T-cell (primary cell): ENCODE measurements at places on chromosomes 16 and 17.

DNA sequence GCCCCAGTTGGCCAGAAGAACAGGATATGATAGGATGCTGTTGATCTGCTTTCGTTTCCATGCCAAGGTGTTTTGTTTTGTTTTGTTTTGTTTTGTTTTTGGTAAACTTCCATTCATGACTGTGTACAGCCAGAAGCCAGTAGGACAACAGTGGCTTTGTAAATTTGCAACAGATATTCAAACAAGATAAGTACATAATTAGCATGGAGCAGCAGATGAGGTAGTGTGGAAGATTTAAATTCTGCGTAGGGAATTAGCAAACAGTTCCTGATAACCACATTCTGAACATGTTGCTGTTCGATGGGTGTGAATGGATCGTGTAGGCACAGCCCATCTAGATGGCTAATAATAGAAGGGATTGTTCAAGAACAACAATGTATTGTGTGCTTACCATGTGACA is 1080.1 kb upstream of the RBFOX1 start:
- DNase-seq = no peak

DNA sequence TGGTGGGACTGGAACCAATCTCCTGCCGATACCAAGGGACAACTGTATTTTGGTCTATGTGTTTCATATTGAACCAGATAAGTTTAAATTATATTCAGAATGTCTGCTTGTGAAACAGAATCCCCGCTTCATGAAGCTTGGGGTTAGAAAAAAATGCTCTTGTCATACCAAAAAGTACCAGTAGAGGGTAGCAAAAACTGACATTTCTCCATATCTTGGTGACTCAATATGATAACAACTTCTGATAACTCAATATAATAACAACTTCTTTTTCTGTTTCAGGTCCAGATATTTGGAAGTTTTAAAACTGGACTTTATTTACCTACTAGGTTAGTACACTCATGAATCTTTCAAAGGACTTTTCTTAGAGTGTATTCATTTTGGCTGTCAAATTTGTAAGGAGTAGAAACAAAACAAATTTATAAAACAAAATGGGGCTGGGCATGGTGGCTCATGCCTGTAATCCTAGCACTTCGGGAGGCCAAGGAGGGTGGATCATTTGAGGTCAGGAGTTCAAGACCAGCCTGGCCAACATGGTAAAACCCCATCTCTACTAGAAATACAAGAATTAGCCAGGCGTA is 52.3 kb upstream of the ADCY7 start:
- DNase-seq = no peak

- no peak for DNase-seq
These were observed 797 bp downstream of the HES7 start for GRCh38 chr17:8122924-8123694.

GRCh38 chr17:38556239-38556638 is 49.5 kb downstream of the SRCIN1 start:
- DNase-seq = no peak

DNA sequence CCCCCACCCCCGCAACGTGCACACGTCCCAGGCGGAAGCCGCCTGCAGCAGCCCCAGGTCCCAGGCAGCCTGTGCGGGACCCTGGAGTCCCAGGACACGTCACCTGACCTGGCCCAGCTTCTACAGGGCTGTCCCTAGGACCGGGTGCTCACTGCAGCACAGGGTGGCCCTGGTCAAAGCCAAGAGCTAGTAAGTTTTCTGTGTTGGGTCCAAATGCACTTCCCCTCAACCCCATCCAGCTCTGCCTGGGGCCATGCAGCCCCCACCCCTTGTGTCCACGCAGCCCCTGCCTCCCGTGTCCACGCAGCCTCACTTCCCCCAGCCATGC is 22.1 kb upstream of the PVALEF start:
- DNase-seq = no peak

DNA sequence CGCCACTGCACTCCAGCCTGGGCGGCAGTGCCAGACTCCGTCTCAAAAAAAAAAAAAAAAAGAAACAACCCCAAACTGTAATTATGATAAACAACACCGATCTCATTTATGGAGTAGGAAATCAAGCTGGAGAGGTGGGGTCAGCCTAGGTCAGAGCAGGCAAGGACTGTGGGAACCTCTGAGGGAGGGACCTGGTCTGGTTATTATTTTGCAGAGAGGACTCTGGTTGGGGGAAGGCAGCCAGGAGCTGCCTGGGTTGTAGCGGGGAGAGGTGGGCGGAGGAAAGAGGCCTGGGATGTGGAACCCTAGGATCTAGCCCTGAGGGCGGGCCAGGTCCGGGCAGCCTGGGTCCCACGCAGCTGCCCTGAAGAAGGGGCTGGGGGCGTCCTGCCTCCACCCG is 10.9 kb upstream of the HS3ST6 start:
- DNase-seq = no peak

GRCh38 chr17:82752371-82753200 is 721 bp downstream of the TBCD start:
- no peak for DNase-seq

GRCh38 chr16:11651796-11652195 is 16.5 kb upstream of the SNN start:
- DNase-seq = no peak

GRCh38 chr16:4010225-4011158 is 105.8 kb downstream of the ADCY9 start:
- DNase-seq = no peak

GRCh38 chr17:78416791-78417530 is 38.5 kb downstream of the PGS1 start:
- DNase-seq = no peak

DNA sequence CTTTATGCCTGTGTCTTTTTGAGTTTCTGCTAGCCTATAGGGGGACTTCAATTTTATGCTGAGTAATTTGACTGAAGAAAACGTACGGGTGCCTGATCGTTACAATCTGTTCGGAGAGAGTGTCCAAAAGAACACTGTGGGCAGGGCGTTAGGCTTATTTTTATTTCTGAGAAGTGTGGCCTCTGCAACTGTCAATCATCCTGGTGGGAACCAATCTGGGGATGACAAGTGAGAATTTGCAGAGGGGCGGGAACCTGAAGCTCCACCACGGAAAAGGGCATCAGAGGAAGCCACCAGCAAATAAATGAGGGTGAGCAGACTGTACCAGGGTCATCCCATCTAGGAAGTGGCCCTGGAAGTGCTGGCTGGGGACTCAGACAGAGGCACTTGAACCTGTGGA is 12.0 kb upstream of the CDYL2 start:
- no peak for DNase-seq

- DNase-seq = no peak
These were observed 34.0 kb downstream of the CA10 start for GRCh38 chr17:52124561-52124960.

GRCh38 chr16:49608098-49608497 is 234.5 kb downstream of the C16orf78 start:
- DNase-seq = no peak
